ENCODE measurements at places on chromosomes 2 and 18. TPM values are rescaled to one million over a fixed set of nuclear protein-coding genes. Genes with fewer than 3 reads are reported as not detected.
A peak's percentile ranks its signal among the peaks of the same experiment; 100 is the strongest.

DNA sequence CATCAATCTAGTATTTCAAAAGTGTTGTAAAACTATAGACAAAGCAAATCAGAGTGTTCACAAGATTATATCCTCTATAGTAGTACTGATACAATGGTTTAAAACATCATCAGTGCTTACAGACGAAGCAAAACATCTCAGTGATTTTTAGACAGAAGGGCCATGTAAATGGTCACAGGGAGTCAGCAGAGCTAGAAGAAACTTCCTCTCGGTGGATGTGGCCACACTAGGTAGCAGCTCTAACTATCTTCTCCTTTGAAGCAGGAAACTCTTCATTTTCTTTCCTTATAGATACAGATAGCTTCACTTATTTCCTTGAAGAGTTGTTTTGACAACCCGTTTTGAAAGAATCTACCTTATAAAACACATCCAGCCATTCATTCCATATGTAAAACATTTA lies 80.4 kb upstream of the CD226 start:
- DNase-seq = no peak
- H3K27me3 ChIP-seq = no peaks in the 10 kb centered on the region
- H3K27ac ChIP-seq = no peak overlapping the region

- H3K36me3 ChIP-seq = no peaks in the 10 kb centered on the region
- no peak for DNase-seq
- no peaks in the 10 kb centered on the region for H3K4me1 ChIP-seq
- H3K27me3 ChIP-seq = no peaks in the 10 kb centered on the region
- no peak overlapping the region for H3K27ac ChIP-seq
- H3K4me3 ChIP-seq = no peak overlapping the region
Measured at GRCh38 chr18:5152343-5153020, 44.6 kb downstream of the AKAIN1 start.

GRCh38 chr2:26401739-26402541 lies at the start of gene DRC1:
Gene DRC1 (plus strand): TSS chr2:26401920. CDS start chr2:26401990, 70 bp downstream.
- no peaks in the 10 kb centered on the region for H3K27me3 ChIP-seq
- H3K4me1 ChIP-seq = peaks cover 17% of the 10 kb centered on the region
- H3K27ac ChIP-seq = peak within 1 kb of the TSS; percentile 52
- H3K4me3 ChIP-seq = peak within 1 kb of the TSS; percentile 52
- peak; percentile 93 for DNase-seq
- H3K36me3 ChIP-seq = no peaks in the 10 kb centered on the region

DNA sequence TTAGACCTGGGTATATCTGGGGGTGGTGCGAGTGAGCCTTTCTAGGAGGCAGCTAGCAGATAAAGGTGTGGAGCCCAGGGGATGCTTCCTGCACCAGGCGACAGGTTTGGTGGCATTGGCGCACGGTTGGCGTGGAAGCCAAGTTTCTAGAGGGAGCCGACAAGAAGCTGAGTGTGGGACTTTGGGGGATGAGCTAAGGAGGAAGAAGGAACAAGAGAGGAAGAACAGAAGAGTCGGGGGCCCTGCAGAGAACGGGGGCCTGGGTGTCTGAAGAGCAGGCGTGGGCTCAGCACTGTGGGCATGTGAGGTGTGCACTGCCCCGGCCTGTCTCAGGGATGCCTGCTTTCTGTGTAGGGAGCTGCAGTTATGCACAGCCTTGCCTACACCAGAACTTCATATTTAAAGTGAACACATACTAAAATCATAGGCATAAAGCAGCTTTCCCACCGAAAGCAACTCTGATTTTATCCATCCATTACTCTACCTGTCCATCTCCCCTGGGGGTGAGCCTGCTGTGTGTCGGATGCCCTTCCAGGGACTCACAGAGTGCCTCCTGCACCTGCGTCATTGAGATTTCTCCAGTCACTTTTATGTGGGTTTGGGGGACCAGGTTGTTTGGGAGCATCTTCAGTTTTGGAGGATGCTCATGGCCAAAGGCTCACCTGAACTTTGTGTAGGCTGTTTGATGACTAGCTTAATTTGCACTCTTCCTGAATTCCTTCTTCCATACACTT lies 149.7 kb downstream of the LDLRAD4 start:
- H3K27ac ChIP-seq = no peak overlapping the region
- no peak overlapping the region for H3K4me3 ChIP-seq
- peaks cover 31% of the 10 kb centered on the region for H3K4me1 ChIP-seq
- no peaks in the 10 kb centered on the region for H3K27me3 ChIP-seq
- no peak for DNase-seq

DNA sequence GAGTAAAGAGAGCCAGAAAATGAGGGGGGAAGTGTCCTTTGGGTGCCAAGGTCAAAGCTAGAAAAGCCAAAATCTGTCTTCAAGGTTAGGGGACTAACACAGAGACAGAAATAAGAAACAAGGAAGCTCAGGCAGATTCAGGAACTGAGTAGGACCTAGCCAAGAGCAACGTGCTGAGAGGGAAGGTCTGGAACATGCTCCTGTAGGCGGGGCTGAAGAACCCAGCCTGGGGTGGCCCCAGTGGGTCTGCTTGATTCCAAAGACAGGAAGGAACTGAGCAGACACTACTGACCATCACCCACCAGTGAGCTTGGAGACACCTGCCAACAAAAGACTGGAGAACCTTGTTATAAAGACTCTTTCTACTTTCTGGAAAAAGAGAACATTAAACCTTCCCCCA lies 105.1 kb downstream of the SP3 start:
- H3K4me1 ChIP-seq = no peaks in the 10 kb centered on the region
- H3K27me3 ChIP-seq = no peaks in the 10 kb centered on the region
- no peak overlapping the region for H3K4me3 ChIP-seq
- no peak for DNase-seq
- H3K27ac ChIP-seq = no peak overlapping the region
- H3K36me3 ChIP-seq = no peaks in the 10 kb centered on the region

MAPK4 gene
- 27.1 TPM for polyA plus RNA-seq

TNFAIP6 gene
- 1.5 TPM for polyA plus RNA-seq

OTX1 gene
- not detected for polyA plus RNA-seq

RBM44 gene
- polyA plus RNA-seq = 0.65 TPM

ID2 gene
- polyA plus RNA-seq = 235 TPM

VWA3B gene
- polyA plus RNA-seq = 2.4 TPM

SERPINB12 gene
- not detected for polyA plus RNA-seq

NXPH2 gene
- polyA plus RNA-seq = 17.0 TPM
